Type B pancreatic cell (in vitro differentiated cells): ENCODE measurements at places on chromosomes 7 and 10.

DNA sequence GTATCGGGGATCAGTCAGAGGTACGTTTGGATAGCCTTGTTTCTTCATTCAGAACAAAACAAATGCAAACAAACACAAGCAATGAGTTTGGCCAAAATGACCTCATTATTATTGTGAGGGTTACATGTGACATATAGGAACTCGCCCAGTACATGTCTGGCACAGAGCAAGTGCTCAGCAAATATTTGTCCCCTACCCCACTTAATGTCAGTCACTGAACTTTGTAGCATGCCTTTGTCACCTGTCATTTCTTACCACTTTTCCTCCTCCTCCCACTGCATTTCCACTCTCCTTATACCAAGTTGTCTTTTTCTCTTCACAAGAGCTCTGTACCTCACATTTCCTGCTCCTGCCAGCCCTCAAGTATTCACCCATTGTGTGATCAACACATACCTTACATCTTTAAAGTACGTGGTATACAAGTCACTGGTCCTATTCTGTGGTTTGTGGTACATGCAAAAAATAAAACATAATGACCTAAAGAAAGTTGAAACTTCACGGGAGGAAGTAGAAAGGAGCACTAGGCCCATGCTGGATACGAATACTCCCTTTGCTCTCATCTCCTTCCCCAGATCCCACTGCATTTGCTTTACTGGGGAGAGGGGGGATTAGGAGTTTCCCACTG is 236.0 kb downstream of the INHBA start:
- no peak for DNase-seq

DNA sequence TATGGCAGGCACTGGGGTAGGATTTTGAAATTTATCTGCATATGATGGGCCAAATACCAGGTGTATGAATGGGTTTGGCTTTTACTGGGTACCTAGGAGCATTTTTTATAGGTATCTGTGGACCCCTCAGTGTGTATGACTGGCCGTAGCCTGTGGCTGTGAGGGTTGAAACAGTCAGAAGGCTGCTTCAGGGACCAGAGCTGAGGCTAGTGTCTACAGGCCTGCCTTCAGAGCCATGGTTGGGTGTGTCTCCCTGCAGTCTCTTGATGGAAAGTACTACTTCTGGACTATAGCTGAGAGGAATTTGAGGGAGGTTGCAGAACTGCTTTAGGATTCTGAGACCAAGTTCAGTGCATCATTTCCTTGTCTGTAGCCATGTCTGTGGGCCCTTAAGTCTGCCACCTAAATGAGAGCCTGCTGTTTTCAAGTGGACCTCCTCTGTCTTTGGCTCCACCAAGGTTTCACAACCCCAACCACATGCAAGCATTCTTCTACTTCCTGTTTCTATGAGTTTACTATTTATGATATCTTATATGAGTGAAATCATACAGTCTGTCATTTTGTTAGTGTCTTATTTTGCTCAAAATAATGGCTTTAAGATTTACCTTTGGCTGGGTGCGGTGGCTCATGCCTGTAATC is 19.9 kb upstream of the ZNF138 start:
- no peak for DNase-seq

GRCh38 chr10:96646301-96646700 is 59.5 kb upstream of the TM9SF3 start:
- DNase-seq: no peak

- DNase-seq: no peak
Observed at GRCh38 chr10:62390497-62391176, 16.5 kb downstream of the ZNF365 start.

DNA sequence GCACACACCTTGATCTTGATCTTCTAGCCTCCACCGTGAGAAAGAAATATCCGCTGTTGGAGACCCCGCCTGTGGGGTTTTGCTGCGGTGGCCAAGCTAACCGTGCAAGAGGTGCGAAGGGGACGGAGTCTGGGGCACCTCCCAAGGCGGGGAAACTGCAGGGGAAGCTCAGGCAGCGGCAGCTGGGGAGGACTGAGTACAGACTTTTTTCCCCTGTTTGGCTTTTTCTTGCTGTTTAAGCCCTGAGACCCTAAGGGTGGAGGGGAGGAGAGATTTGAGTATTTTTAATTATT is 108.0 kb downstream of the DNAJB6 start:
- DNase-seq: no peak

- DNase-seq: no peak
Observed at GRCh38 chr7:18889436-18889835, 228.0 kb downstream of the TWIST1 start.

DNA sequence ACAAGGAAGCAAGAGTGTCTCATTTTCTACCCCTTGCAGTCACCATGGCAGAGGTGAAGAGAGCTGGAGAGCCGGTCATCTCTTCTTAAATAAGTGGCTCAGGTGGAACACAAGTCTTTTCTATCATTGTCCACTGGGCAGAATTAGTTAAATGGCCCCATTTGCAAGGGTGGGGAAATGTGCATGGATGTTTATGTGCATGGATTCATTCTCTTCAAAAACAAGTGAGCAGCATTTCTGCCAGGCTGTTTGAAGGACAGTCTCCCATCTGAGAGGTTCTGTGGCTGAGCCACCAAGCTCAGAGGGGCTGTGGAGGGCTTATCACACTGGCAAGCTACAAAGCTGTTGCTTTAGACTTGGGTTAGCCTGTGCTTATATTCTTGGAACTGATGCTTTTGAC is 370.3 kb upstream of the MTPN start:
- DNase-seq: no peak

DNA sequence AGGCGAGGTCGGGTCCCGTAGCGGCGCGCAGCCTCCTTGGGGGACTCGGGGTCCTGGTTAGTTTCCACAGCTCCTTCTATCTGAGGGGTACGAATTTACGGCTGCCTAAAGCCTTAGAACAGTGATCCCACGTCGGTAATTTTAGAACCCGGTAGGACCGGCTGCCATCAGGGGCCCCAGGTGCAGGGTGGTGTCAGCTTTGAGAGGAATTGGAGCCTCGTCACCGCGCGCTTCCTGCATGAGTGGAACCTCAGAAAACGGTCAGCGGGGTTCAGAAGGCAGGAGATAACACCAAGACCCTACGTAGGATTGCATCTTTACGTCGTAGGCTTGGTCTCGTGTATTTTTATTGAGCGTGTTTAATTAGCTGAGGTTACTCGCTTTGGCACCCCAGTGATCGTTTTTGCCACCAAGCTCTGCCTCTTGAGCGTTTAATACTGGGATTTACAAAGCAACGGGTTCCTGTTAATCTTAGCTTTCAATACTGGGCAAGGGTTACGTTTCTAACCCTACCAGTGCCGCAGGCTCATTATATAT is 443 bp downstream of the RNF32 start:
- no peak for DNase-seq

DNA sequence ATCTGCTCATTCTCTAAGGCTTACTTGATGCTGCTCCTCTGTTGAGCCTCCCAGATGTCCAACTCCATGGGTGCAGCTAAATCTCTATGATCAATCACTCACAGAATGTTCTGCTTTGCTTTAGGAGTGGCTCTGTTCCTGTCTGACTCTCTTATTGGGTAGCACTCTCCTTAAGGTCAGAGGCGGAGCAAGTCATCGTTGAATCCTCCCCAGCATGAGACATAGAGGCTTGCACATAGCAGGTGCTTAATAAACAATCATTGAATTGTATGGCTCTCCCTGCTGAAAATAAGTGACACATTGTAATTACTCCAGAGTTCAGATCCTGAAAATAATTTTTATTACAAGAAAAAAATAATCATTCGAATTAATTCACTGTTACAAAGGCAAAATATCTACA is 69.7 kb downstream of the NPS start:
- no peak for DNase-seq

- DNase-seq: no peak
Observed at GRCh38 chr10:70512149-70512639, 33.6 kb downstream of the PALD1 start.

DNA sequence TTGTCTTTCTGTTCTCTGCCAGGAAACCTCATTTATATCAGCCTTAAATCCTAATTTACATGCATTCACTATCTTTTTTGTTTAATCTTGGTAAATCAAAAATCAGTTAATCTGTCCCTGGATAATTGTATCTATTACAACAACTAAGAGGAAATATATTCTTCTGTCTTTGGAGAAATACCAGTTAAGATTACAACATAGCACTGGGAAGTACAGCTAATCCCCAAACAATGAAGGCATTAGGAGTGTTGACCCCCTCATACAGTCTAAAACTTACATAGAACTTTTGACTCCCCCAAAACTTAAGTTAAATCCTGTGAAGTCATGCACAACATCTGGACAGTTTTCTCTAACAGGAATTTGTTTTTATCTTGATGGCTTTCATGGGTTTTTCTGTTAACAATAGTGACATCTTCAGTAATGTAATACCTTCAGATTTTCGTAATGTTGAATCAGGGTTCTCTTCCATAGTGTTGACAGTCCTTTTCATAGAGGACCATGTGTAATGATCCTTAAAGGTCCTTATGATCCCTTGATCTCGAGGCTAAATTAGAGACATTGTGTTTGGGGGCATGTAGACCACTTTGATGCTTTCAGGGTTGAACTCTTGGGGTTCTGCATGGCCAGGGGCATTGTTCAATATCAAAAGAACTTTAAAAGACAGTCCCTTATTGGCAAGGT is 24.1 kb upstream of the ABCC2 start:
- DNase-seq: no peak

DNA sequence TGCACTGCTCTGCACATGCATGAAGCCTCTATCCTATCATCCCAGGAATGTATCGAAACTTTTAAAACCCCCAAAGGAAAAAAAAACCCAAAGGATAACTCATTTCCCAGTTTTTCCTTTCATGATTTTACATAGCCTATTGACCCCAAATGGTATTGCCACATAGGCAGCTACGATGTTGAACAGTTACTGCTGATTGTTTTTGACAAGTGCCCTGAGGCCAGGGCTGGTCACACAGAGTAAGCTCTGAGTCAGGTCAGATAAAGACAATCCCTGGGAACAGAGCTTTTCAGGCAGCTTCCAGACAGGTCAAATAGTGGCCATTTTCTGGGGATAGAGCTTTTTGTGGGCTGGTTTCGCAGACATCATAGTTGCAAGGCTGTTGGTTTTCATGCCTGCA is 52.1 kb downstream of the MYL10 start:
- DNase-seq: no peak

- DNase-seq: no peak
Observed at GRCh38 chr7:99667179-99667578, 12.6 kb downstream of the CYP3A5 start.

DNA sequence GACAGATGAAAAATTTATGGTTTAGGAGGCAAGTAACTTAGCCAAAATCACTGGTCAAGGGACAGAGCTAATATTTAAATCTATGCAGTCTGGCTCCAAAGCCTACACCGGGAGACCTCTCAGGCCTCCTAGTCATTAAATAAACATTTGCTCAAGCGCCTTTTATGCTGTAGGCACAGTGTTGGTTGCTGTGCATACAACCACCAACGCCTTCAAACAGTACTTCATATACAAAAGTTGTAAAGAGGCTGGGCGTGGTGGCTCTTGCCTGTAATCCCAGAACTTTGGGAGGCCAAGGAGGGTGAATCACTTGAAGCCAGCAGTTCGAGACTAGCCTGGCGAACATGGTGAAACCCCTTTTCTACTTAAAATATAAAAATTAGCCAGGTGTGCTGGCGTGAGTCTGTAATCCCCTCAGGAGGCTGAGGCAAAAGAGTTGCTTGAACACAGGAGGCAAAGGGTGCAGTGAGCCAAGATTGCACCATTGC is 159.8 kb downstream of the MAGI2 start:
- DNase-seq: no peak

DNA sequence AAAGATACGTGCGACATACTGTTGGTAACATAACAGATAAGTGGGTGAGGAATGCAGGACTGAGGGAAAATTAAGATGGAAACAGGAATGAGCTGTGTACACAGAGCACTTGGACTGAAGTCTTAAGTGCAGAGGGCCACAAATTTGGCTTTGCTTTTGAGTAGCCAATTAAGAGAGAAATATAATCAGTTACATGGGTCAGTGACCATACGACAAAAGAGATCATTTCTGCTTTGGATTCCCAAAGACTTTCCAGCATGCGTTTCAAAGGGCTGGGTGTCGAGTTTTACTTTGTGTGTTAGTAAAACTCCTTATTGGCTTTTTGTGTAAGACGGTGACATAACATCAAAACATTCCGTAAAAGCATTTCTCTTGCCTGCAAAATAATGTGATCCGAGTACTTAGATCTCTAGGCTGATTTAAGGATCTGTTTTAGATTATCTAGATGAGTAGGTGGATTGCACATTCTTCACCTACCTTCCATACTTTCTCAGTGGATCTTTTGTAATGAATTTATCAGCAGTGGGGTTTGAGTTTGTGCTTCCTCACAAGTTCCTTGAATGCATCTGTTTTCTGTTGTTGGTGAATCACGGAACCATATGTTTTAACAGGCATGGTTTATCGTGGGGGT is 7.5 kb downstream of the RABGEF1 start:
- no peak for DNase-seq

GRCh38 chr10:94630017-94630688 is 53.4 kb upstream of the CYP2C18 start:
- no peak for DNase-seq

GRCh38 chr7:44386139-44386913 is 60.9 kb upstream of the CAMK2B start:
- no peak for DNase-seq

DNA sequence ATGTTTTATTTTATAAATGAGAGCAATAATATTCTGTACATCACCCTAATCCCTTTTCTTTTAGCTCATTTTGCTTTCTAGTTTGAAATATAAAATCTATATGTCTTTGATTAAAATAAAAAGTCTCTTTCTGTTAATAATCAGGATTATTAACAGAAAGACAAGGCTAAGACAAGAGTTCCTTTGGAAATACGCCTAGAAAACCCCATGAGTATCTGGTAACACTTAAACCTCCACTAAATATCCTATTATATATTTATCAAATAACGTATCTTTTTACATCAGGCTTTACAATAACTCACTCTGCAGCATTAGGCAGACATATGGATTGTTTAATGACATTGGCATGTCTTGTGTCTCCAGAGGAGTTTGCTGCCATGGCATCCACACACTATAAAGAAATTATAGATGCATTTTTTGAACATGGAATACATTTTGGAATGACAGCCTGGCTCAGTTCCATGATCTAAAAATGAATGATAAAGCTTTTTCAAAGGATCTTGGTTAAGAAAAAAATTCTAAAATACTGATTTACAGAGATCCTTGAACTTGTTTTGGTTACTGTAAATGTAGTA is 98.7 kb downstream of the TMEM26 start:
- no peak for DNase-seq

GRCh38 chr10:5507649-5508131 is 8.3 kb upstream of the CALML5 start:
- no peak for DNase-seq

GRCh38 chr10:114024876-114025610 is 18.6 kb upstream of the ADRB1 start:
- no peak for DNase-seq
